ENCODE measurements at places on chromosomes 3 and 15.

GRCh38 chr3:185528532-185528931 is 23.9 kb downstream of the LIPH start:
- H3K4me3 ChIP-seq = no peak overlapping the region
- H3K36me3 ChIP-seq = no peaks in the 10 kb centered on the region

- H3K27me3 ChIP-seq = no peaks in the 10 kb centered on the region
- no peak for DNase-seq
- H3K4me1 ChIP-seq = peaks cover 17% of the 10 kb centered on the region
- no peak overlapping the region for H3K4me3 ChIP-seq
- H3K27ac ChIP-seq = no peak overlapping the region
Observed at GRCh38 chr3:21435871-21436270, 315.1 kb downstream of the ZNF385D start.

DNA sequence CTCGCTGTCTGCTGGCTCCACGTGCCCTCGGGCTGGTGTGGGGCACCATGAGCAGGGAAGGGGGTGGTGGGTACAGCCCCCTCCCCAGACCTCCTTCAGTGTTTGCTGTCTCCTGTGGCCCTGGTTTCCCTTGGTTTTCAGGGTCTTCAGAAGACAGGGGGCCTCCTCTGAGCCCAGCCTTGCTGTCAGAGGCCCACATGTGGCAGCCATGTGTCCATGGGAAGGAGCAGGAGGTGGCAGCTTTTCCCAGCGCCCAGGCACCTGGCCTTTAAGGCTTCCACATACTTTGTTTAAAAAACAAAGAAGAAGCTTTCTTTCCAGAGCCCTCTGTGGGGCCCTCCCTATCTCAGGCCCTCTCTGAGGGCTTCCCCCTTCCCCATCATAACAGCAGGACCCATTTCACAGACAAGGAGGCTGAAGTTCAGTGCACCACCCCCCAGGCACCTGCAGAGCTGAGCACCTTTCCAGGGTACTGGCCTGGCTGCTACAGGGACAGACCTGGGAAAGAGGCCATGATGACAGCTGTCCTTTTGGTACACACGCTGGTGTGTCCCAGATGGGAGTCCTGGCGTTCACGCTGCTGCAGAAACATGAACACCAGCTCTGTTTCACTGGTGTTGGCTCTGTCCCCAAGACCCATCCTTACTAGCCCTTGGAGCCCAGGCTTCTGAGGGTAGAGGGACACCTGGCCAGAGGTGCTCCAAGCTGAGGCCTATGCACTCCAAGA is 73.7 kb downstream of the DNAJB8 start:
- H3K27ac ChIP-seq = no peak overlapping the region
- H3K36me3 ChIP-seq = no peaks in the 10 kb centered on the region
- H3K4me3 ChIP-seq = no peak overlapping the region
- H3K27me3 ChIP-seq = no peaks in the 10 kb centered on the region

DNA sequence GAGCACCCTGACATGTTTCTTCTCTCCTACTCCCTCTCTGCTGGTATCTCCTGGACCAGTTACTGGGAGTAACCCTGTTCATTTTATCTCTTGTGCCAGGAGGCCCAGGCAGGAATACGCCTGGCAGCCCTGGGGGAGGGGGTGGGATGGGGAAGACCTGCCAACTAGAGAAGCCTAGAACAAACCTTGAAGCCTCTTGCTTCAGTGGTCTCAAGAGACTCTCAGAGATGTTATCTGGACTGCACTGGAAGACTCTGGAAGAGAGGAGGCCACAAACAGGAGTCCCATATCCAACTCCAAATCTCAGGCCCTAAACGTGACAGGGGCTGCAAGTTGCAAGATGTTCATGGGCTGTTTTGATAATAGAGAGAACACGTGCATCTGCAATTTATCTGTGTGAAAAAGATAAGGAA is at the start of gene EPB42:
EPB42 (minus strand) TSS at position 28 of the 413 bp plus-strand sequence. CDS start 193 bp downstream, outside the sequence.
- DNase-seq = no peak
- peaks cover 15% of the 10 kb centered on the region for H3K4me1 ChIP-seq
- H3K27ac ChIP-seq = no peak within 1 kb of the TSS
- peaks cover 45% of the 10 kb centered on the region for H3K27me3 ChIP-seq

- peaks cover 23% of the 10 kb centered on the region for H3K4me1 ChIP-seq
- DNase-seq = no peak
- no peaks in the 10 kb centered on the region for H3K27me3 ChIP-seq
- no peak overlapping the region for H3K27ac ChIP-seq
- no peak overlapping the region for H3K4me3 ChIP-seq
Observed at GRCh38 chr3:123782488-123782887, 101.6 kb downstream of the MYLK start.

DNA sequence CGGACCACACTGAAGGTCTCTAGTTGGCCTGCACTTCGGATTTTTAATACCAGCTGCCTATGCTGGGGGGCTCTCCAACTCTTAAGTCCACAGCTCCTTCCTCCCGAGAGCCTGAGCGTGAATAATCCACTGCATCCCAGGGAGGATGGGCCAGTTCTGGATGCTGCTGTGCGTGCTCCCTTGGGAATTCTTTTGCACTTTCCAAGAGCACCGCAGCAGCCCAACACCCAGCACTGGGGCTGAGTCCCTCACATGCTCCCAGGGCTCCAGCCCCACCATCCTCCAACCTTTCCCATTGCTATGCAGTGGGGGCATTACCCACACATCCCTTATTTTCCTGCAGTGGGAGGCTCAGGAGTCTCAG is 136.4 kb upstream of the IQSEC1 start:
- no peaks in the 10 kb centered on the region for H3K36me3 ChIP-seq
- H3K4me1 ChIP-seq = no peaks in the 10 kb centered on the region
- no peak overlapping the region for H3K27ac ChIP-seq
- H3K27me3 ChIP-seq = peaks cover 14% of the 10 kb centered on the region
- DNase-seq = no peak
